Stimulated activated CD4-positive, alpha-beta T cell treated with anti-CD3 and anti-CD28 coated beads, Interleukin-1b, Interleukin-23, amount 100 ng/mL, for 1 hour (primary cell): ENCODE measurements at places on chromosomes 7 and 10.

DNA sequence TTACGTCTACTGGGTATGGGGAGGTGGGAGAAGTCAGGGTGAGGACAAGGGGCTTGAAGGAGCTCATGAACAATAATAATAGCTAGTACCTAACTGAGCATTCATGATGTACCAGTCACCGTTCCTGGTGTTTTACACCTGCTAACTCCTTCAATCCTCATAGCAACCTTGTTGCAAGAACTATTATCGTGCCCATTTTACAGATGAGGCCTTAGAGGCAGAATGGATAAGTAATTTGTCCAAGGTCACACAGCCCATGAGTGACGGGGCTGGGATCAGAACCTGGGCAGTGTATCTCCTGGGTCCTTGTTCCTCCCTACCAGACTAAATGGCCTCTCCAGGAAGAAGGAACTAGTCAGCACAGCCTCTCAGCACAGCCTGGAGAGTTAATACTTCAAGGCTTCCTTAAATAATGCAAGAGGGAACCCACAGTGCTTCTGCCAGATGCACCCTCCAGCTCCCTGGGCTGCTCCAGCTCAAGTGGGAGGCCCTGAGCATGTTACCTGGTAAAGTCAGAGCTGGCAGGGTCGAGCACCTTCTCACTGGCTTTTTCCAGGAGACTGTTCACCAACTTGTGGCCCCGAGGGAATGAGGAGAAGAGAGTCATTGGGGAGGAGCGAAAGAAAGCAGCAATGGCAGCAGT lies 28.8 kb downstream of the RRP12 start:
- no peak for DNase-seq

DNA sequence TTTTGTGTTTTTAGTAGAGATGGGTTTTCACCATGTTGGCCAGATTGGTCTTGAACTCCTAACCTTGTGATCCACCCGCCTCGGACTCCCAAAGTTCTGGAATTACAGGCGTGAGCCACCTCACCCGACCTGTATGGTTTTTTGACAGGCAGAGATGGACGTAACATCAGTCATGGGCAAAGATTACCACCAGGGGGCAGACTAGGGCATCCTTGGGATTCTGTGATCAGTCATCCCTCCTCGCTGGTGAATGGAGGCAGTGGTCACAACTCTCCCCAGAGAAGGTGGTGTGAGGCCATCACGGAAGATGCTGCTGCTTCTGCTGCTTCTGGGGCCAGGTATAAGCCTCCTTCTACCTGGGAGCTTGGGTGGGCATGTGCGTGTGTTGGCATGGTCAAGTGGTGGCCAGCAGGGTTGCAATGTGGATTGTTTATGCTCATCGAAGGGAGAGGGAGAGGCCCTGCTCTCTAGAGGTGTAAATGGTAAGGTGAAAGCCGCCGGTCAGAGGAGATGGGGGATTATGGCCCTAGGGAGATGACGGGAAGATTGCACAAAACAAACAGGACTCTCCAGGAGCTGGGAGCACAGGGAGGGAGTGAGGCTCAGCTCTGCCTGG lies 122.7 kb upstream of the PRSS1 start:
- peak; percentile 53 for DNase-seq

- DNase-seq, result no peak
Measured at GRCh38 chr10:52390388-52390787, 76.3 kb downstream of the DKK1 start.

DNA sequence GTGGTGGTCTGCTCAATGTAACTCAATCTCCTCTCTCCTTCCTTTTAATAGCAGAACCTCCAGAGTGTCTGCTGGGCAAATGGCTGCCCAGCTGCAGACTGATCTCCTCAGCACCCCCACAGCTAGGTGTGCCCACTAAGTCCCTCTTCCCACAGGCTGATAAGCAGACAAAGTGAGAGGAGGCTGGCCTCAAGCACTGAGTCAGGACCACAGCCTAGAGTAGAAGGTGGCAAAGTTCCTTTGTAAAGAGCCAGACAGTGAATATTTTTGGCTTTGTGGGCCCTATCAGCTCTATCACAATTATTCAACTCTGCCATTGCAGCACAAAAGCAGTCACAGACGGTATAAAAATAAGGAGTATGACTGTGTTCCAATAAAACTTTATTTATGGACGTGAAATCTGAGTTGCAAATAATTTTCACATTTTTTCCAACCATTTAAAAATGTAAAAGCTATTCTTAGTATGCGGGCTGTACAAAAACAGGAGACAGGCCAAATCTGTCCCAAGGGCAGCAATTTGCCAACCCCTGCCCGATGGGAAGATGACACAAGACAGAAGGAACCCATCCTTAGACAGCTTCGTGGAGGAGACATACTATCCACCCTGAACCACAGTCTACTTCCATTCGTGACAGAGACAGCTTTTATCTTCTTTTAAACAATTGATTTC lies 23.4 kb downstream of the JAZF1 start:
- no peak for DNase-seq

GRCh38 chr7:2108501-2109250 lies 124.1 kb downstream of the MAD1L1 start:
- no peak for DNase-seq

DNA sequence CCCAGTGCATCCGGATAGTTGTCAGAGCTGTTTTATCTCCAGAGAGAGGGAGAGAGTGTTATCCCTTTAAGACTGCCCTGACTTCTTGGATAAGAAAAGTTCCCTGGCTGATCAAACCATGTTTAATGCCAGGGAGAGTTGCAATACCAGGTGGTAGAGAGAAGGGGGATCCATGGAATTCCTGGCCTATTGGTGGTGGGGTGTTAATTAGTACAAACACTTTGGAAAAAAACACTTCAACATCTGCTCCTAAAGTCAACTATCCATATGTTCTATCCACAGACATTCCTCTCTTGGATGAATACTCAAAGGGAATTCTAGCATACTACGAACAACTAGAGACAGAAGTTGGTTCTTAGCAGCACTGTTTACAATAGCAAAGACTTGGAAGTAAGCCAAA lies 307.2 kb downstream of the TCERG1L start:
- no peak for DNase-seq

DNA sequence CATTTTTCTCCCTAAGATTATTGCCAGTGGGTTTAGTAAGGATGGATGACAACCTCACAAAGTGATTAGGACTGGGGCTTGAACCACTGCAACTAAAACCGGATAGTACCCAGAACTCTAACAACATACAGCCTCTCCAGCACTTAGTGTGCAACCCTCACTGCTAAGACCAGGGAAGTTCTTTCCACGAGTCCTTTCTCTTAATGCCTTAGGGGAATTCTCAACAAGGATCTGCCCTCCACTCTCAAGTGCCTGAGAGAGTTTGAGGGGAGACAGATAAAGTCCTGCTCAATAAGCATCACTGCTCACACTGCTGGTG lies 104.6 kb downstream of the NRP1 start:
- DNase-seq, result no peak

DNA sequence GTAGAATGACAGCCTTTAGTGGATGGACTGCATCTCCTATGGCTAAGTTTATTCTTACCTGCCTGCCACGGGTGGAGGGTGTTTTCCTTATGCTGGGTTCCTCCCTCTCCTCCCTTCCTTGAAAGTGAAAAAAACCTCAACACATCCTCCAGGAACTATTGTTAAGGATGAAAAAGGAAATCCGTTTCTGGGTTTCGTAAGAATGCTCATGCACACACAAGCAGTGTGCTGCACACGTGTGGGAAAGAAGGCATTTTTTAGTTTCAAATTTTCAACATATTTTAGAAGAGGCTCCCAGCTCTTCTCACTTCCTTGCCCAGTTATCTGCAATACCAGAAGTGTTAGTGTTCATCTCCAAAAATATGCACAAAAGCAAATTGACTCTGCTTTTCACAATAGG lies 90.6 kb downstream of the FAM171A1 start:
- no peak for DNase-seq

GRCh38 chr7:105149827-105150226 lies 135.8 kb downstream of the KMT2E start:
- DNase-seq, result no peak

DNA sequence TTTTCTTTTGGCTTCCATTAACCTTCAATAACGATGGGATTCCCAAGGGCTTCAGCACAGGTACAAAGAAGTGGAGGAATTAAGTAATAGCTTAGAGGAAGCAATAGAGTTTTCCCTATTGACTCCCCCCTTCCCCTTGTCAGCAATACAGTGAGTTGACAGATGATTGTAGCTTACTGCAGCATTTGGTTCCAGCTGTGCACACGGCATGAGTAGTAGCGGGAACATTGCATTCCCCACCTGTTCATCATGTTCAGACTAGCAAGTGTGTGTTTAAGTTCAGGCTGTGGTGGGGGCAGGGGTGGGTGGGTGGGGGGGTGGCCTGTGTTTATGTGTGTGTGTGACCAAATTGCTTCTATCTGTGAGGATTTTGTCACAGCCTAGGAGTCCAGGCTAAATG lies 4.6 kb upstream of the ADRA2A start:
- DNase-seq, result no peak

- DNase-seq, result no peak
Measured at GRCh38 chr10:113226831-113227445, 276.9 kb downstream of the TCF7L2 start.

GRCh38 chr10:34348917-34349485 lies 466.1 kb downstream of the PARD3 start:
- DNase-seq, result no peak

- no peak for DNase-seq
Measured at GRCh38 chr7:125876431-125876830, 946.8 kb upstream of the POT1 start.

DNA sequence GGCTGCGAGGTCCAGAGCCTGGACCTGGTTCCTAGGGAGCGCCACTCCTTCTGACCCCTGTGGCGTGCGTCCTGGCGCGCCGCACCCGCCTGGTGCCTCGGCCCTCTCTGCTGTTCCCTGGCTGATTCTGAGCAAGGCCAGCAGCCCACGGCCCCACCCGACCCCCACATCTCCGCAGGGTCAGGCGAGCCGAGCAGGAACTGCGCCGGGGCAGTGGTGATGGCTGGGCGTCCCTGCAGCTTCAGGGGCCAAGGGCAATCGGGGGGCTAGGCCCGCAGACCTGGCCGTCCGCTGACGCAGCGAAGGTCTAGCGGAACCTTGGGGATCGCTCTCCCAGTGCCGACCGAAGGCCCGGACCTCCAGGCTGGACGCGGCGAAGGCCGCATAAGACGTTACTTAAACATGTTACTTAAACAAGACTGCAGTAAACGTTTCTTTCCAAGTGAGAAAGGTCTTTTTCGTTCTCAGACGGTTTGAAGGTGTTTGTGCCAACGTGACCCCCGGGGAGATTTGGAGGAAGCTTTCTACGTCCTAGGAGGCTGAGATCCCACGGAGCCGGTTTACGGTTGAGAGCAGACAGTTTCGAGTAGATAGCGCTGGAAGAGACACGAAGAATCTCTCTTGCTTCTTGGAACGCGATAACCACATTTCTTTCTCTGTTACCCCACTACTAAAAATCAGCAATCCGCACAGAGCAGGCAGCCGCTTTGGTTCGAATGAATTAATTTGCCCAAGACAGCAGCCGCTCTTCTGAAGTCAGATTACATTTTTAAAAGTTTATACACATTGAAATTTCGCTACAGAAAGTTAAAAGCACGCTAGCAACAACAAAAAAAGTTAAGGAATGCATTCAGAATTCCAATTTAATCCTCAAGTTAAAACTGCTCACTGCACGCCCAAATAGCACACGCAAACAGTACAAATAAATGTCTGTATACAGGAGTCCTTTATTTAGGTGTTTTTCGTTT lies 4.9 kb upstream of the NKX2-3 start:
- no peak for DNase-seq

- DNase-seq, result no peak
Measured at GRCh38 chr10:50410066-50410811, 158.9 kb upstream of the ASAH2 start.

GRCh38 chr10:31961277-31962074 lies 32.8 kb upstream of the ARHGAP12 start:
- DNase-seq, result no peak

GRCh38 chr7:134679006-134679405 lies 32.4 kb downstream of the BPGM start:
- DNase-seq, result no peak

GRCh38 chr7:128406314-128407232 lies 3.2 kb downstream of the IMPDH1 start:
- DNase-seq, result no peak

GRCh38 chr10:128675405-128675804 lies 549.2 kb upstream of the MKI67 start:
- DNase-seq, result no peak

DNA sequence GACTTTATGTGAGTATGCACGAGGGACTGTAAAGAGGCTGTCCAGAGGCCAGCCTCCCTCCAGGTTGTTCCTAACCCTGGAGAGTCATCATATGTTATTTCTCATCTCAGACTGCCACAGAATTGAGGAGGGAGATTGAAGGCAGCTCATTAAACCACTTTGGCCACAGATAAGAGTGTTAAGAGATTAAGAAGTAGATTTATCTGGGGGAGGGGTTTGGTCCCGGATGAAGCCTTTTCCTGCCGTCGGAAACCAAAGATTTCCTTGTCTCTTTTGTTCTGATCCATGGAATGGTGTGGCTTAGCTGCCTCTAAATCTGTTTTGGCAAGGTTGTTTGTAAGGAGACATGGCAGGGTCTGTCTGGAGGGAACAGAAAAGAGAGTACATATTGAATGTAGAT lies 338.8 kb downstream of the AUTS2 start:
- DNase-seq, result no peak

DNA sequence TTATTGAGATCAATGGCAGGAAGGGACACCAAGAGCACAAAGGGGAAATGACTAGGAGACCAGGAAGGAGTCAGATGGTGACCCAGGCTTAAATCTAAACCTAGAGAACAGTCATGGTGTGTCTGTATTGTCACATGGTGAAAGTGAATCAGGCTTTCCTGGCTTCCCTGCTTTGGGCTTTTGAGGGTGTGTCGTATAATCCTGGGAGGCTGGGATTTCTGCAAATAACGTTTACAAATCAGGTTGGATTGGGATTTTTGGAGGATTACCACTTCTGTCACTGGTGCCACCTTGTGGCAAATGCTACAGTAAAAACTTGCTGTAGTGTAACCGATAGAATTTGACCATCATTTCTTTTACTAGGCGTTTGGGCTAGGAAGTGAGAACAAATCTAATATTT lies 502.6 kb downstream of the NRG3 start:
- no peak for DNase-seq

GRCh38 chr7:107690611-107691010 lies 30.0 kb downstream of the SLC26A4 start:
- DNase-seq, result no peak

- no peak for DNase-seq
Measured at GRCh38 chr10:105769248-105770184, 1128.4 kb downstream of the SORCS3 start.

DNA sequence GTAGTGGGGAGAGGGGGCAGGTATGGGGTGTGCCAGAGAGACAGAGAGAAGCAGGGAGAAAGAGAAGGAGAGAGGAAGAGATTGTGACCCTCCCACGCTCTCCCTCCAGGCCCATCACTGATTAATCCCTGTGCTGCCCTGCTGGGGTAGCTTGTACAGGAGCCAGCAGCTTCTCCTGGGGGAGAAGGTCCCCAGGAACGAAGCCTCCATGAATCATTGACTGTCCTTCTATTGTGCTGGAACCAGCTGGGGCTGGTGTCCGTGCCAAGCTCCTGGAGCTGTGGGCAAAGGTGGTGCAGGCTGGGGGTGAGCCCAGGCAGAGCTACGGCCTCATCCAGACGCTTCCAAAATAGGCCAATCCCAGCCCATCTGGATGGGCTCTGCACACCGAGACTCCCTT lies 20.9 kb downstream of the AQP1 start:
- DNase-seq, result no peak
